ENCODE measurements at places on chromosomes 3 and 15. TPM values are rescaled to one million over a fixed set of nuclear protein-coding genes. Genes with fewer than 3 reads are reported as not detected.

The NAA80 gene
- total RNA-seq = 1.6 TPM

The SMAD6 gene
- 15.1 TPM for total RNA-seq

The TSPAN3 gene
- total RNA-seq = 77.2 TPM

The MTFMT gene
- 6.8 TPM for total RNA-seq

The CACNA1D gene
- total RNA-seq = 3.8 TPM

The IL20RB gene
- total RNA-seq = 1.3 TPM

The AEN gene
- 13.1 TPM for total RNA-seq

The EPHA6 gene
- total RNA-seq = 0.05 TPM

The CCK gene
- 0.25 TPM for total RNA-seq

The GOLGA6D gene
- 0.08 TPM for total RNA-seq

The STRIT1 gene
- not detected for total RNA-seq

The PLOD2 gene
- total RNA-seq = 27.2 TPM

The PPP1R14D gene
- not detected for total RNA-seq

The TTC14 gene
- 34.5 TPM for total RNA-seq

The MUC20 gene
- total RNA-seq = 9.7 TPM

The SCAANT1 gene
- not detected for total RNA-seq

The SLC12A1 gene
- total RNA-seq = 0.42 TPM

The AQP9 gene
- total RNA-seq = 103 TPM

The INSYN1 gene
- total RNA-seq = 0.37 TPM

Data from liver (tissue), 10 donors.